Jurkat, Clone E6-1 (cell line): ENCODE measurements at places on chromosomes 3 and 15.

DNA sequence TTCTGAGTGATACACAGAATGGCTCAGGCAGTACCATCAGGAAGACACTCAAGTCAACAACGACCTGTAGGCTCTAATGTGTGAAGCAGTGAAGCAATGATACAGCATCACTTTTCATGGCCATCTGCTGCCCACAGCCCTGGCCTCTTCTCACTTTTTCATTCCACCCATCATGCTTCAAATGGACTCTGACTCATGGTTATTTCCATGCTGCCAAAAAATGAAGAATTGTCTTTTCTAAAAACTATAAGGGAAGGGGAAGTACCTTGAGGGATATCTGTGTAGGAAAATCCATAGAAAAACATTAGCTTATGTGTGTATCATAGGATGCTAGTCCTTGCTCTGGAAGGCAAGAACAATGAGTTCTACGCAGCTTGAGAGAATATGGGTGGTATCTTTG, 11.5 kb downstream of the HGD start:
- DNase-seq: no peak

DNA sequence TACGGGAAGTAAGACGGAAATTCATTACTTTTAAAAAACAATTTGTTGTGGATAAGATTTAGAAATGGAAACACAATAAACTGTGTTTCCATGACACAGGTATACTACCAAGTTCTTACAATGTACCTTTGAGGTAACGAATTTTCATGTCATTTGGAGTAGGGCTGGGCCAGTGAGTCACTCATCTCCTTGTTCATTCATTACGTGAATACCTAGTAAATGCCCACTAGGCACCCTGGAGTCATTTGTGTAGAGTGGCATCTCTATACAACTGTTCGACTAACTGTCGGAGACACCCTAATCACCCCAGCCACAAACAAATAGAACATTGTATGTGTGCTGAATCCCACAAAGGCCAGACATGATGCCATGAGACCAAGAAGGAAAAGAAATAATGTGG, 94.8 kb downstream of the IGF1R start:
- no peak for DNase-seq

- peak; percentile 70 for DNase-seq
These were observed 225.6 kb upstream of the ROPN1 start for GRCh38 chr3:124217542-124217941.

DNA sequence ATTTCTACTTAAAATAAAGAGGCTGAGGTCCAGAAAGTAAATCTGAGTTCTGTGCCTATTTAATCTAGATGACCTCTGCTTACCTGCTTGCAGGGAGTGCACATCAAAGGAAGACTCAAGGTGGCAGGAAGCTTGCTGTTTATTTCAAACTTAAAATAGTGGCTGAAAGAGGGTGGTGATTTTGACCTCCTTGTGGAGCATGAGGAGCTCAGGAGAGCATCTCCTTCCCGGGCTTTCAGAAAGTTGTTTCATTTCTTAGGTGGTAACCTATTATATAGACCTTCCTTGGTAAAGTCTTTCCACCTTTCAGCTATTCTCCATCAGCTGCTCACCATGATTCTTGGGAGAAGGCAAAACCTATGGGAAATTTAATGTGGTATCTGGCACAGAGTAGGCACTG, 494 bp downstream of the GCSAM start:
- DNase-seq: no peak

DNA sequence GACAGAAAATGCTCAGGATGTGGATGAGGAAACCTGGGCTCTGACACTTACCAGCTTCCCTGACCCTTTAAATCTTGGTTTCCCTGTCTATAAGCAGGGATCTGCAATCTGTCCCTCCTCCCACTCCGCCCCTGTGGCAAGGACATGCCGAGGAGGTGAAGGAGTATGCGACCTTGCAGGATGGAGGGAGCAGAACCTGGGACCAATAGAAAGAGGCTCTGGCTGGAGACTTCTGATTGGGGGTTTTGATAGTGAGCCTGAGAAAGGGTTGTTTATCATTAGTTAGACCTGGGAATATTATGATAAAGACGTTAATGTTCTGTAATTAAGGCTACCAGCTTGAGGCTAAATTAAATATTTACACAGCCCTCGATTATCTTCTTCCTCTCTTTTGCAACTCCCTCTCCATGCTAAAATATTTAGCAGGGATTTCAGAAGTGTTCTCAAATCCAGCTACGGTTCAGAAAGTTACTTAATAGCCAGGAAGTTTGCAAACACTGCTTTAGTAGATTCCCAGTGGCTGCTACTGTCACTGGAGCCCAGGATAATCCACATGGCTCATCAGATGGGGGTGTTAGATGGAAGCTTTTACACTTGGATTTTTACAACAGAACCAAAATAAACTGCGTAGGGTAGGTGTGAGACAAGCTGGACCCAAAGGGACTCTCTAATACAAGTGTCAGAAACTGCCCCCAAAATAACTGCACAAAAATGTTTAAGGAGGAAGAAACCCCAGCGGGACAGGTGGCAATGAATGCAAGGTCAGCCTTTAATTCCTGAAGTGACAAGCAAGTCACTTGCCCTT, 9.2 kb upstream of the PAQR5 start:
- no peak for DNase-seq

GRCh38 chr15:29102911-29103823, 166.5 kb downstream of the NSMCE3 start:
- no peak for DNase-seq

DNA sequence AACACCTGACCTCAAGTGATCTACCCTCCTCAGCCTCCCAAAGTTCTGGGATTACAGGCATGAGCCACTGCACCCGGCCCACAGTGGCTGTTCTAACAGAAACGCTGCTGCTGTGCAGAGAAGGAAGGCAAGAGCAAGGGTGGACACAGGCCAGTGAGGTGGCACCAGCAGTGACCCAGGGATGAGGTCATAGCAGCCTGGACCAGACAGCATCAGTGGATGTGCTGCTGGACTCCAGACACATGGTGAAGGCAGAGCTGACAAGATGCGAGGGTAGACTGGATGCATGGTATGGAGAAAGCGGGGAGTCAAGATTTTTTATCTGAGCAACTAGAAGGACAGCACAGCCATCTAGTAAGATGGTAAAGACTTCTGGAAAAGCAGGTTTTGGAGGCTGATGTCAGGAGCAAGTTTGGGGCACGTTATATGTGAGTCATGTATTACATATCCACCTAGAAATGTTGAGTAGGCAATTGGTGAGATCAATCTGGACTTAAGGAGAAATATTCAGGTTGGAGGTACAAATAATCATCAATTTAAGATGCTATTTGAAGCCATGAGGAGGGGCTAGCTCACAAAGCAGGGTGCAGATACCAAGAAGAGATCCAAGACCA, 22.1 kb upstream of the TJP1 start:
- no peak for DNase-seq

DNA sequence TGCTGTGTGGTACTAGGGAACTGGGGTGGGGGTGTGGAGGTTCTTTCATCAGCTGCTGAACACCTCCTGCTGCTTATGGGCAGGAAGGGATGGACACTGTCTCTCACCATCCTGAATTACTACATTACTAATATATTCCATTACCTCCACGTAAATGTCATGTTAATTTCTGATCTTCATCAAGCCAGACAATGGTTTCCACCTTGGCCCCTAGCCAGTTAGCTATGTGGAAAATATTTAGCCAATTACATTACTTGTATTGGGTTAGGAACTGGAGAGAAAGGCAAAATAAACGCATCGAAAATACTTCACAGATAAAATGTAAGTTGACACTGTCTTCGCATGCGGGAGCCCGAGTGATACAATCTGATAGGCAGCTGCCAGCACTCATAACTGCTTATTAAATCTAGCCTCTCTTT, 95.1 kb downstream of the FOXP1 start:
- DNase-seq: no peak

GRCh38 chr3:17356585-17356984, 385.8 kb downstream of the TBC1D5 start:
- no peak for DNase-seq

GRCh38 chr15:95884276-95884675, 446.2 kb upstream of the NR2F2 start:
- no peak for DNase-seq

DNA sequence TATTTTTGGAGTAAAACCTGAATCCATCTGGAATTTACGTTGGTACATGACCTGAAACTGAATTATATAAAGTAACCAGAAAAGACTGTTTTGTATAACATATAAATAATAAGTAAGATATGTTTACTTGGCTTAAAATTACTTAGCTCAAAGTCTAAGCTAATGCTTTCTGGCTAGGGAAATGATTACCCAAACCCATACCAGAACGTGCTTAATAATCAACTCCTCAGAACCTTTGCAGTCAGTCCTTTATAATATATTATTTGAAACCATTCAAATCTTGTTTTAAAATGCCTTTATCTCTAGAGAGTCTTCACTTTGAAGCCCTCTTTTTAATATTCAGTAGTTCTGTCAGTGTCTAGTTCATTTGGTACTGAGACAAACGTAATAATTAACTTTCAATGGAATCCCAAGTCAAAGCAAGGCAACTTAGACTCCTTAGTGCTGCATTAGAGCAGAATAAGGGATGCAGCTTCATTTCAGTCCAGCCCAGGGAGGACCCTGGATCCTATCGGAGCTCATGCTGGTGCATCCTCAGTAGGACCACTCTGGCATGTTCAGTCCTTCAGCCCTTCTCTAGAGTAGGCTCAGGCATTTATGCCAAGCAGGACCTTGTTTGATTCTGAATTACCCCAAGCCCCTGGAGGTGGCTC, 81.6 kb downstream of the MME start:
- DNase-seq: no peak

- no peak for DNase-seq
These were observed 127.8 kb upstream of the P2RY1 start for GRCh38 chr3:152706991-152707713.

- no peak for DNase-seq
These were observed 185.2 kb downstream of the ANXA2 start for GRCh38 chr15:60212536-60212935.

- DNase-seq: peak; percentile 63
These were observed 801 bp downstream of the ARHGAP31 start for GRCh38 chr3:119294696-119295671.

DNA sequence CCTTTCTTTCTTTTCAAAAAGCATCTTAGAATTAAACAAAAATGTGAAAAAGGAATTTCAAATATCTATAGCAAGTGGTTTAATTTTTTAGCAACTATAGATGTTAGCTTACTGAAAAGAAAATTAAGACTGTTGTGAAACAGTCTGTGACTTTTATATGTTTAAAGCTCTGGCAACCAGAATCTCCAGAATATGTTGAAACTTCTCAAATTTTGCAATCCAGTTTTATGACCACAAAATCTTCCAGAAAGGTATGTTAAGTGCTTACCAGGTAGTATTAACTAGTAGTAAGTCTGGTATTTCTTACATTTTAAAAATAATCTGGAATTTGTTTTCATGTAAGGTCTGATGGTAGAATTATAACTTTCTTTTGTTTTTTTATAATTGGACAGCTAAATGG, 235.0 kb downstream of the SLC9A9 start:
- no peak for DNase-seq

DNA sequence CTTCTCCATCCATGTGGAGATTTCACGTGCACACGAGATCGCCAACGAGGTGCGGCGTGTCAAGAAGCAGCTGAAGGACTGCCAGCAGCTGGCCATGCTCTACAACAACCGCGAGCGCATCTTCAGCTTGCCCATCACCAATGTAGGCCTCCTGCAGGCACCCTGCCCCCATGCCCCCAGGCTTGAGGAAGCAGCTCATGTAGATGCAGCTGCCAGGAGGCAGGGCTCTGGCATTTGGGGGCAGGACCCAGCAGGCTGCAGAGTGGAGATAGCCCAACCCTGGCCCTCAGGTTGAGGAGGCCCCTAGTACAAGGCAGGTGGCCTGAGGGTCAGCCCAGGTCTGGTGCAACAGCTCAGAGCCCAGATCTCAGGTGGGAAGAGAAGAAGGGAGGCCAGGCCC, 36.4 kb downstream of the DNAH1 start:
- no peak for DNase-seq

DNA sequence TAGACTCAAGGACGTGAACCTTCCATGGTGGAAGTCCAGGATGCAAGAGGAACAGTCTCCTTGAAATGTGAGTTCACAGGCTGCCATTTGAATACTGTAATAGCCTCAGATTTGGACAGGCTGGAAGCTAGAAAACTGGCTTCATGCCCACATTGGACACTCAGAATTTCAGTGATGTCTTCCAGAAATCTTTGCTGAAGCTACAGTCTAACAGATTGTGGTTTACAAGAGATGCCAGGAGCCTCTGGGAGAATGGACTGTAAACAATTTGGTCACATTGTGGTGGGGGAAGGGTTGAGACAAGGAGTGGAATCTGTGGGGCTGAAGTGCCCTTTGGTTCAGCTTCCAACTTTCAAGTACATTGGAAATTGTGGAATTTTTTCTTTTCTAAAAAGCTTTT, 252.0 kb upstream of the PROK2 start:
- DNase-seq: no peak

DNA sequence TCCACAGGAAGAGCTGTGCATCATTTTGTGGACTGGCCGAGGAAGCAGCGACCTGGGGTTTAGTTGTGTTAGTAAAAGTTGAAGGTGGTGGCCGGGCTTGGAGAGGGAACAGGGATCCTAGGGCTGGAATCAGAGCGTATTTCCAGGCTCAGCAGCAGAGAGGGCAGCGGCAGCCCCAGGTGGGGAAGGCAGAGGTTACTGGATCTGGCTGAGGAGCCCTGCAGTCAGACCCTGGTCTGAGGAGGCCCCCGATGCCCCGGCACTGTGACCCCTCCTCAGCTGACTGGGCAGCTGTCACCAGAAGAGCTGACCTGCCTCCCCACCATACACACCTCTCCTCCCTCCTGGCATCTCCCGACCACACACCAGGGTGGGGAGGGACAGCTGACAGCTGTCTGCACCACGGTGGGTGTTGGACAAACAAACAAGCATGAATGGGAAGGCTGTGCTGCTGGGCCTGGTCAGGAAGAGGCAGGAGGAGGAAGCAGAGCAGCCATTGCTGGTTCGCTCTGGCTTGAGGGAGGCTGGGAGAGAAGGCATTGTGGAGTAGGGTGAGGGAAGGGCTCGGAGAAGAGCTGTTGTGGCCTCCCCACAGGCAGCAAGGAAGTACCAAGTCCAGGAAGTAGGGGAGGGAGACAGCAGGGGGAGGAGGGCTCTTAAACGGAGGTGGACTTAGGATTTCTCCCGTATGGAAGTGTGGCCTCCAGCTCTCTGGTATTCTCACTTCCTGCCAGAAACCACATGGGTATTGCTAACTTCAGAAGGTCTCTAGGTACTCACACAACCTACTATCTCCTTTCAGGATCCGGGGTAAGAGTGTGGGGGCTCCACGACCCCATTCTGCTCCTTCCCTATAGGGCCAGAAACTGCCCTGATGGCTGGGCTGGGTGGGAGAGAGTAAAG, 49.5 kb upstream of the HACD2 start:
- no peak for DNase-seq

DNA sequence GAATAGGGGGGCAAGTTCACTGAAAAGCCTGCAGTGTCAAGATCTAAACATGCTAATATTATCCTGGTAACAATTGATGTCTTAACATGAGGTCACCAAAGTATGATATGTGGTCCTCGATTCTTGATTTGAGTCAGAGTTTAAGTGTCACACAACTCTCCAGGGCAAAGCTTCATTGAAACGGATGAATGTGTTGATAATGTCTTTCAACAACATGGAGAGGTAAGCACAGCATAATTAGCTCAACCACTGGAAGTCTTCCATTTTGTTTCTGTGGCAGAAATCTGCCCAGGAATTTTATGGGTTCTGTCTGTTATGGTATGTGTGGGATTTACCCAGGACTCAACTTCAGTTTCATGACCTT, 591.5 kb downstream of the ZNF385D start:
- no peak for DNase-seq
